ENCODE measurements at places on chromosomes 12 and 14. TPM values are rescaled to one million over a fixed set of nuclear protein-coding genes. Genes with fewer than 3 reads are reported as not detected.

The SRRM4 gene
- not detected for total RNA-seq

DNA sequence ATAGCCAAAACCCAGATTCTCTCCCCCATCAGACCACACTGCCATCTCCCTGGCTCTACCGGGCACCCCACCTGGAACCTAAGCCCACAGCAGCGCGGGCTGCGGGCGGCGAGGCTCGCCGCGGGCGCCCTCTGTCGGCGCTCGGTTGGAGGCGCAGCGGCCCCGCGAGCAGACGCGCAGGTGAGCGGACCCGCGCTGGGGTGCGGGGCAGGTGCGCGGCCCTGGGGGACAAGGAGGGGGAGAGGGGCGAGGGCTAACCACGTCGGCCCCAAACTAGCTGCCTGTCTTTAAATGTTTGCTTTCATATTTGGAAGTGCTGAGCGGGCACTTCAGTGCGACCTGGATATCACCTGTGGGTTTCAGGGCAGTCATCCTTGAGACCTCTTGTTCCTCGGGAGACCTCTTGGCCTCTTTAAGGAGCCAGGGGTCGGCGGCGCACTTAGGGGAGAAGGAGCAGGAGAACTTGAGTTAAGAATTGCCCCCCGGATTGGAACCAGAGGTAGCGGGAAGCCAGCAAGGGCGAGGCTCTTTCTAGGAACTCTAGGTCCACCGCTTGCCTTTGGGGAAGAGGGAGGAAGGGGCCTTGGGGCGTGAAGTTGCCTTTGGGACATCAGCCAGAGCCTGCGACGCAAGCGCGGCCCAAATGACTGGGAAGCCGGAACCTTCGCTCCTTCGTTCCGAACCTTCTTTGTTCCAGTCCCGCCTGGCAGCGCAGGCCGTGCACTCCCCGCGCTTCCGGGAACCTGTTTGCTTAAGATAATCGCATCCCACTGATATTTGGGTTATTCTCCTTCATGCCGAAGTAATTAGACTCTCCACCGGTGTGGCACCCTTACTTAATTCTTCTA, 78.7 kb downstream of the NEDD1 start:
- H3K27ac ChIP-seq, result no peak overlapping the region
- H3K4me1 ChIP-seq, result peaks cover 12% of the 10 kb centered on the region
- peak; percentile 83 for DNase-seq
- H3K27me3 ChIP-seq, result peaks cover 29% of the 10 kb centered on the region

The TAS2R7 gene
- total RNA-seq, result not detected

- H3K27ac ChIP-seq, result no peak overlapping the region
- DNase-seq, result peak; percentile 80
- H3K4me1 ChIP-seq, result peaks cover 31% of the 10 kb centered on the region
- no peaks in the 10 kb centered on the region for H3K27me3 ChIP-seq
Measured at GRCh38 chr12:113424915-113425823, 3.0 kb downstream of the SDSL start.

The ABCC9 gene
- 21.8 TPM for total RNA-seq

- H3K27me3 ChIP-seq, result no peaks in the 10 kb centered on the region
- H3K27ac ChIP-seq, result no peak overlapping the region
- peaks cover 21% of the 10 kb centered on the region for H3K36me3 ChIP-seq
- H3K4me1 ChIP-seq, result peaks cover 41% of the 10 kb centered on the region
Measured at GRCh38 chr12:30691122-30691879, 4.4 kb downstream of the IPO8 start.

The NANOG gene
- 0.37 TPM for total RNA-seq

DNA sequence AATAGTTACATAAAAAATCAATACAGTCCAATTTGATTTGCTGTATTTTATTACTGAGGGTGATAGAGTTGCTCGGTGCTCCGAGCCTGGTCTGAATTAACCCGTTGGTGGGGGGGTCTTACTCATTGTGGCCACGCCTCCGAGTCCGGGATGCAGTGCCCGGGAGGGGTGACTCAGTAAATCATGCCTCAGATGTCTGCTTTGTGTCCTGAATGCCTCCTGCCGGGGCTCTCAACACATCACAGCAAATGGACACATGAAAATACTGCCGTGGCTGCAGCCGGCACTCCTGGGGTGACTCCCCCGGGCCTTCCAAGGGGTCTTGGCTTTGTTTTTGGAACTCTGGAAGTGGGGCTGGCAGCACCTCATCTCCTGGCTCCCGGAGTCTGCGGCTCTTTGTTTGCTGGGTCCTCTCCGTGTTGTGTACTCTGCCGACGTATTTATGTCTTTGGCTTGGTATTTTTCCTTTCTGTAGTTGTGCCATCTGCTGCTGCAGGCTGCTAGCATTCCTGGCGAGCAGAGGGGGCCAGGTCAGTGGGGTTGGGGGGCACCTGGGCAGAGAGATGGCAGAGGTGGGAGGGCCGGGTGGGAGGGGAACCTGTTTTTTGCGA, 129.0 kb downstream of the AACS start:
- H3K27ac ChIP-seq, result no peak overlapping the region
- DNase-seq, result no peak
- peaks cover 59% of the 10 kb centered on the region for H3K27me3 ChIP-seq

DNA sequence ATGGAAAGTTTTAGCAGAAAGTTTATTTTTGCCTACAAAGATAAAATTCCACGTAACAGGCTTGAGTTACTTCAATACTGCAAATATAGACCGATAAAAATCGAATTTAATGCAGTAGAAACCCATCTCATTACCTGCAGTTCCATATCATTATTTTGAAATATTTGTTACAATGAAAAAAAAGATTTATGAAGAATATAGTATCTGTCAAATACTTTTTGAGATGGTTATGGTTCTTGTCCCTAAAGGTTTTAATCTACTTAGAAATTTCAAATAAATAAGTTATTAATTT, 273.5 kb downstream of the ADAMTS20 start:
- no peak overlapping the region for H3K27ac ChIP-seq
- H3K4me3 ChIP-seq, result no peak overlapping the region
- H3K36me3 ChIP-seq, result no peaks in the 10 kb centered on the region
- peaks cover 8% of the 10 kb centered on the region for H3K4me1 ChIP-seq

GRCh38 chr12:93569301-93569655, 3.2 kb upstream of the SOCS2 start:
- peak overlapping the region; percentile 88 for H3K27ac ChIP-seq
- H3K36me3 ChIP-seq, result no peaks in the 10 kb centered on the region
- H3K27me3 ChIP-seq, result peaks cover 57% of the 10 kb centered on the region
- peak overlapping the region; percentile 96 for H3K4me3 ChIP-seq
- no peak for DNase-seq
- peaks cover 35% of the 10 kb centered on the region for H3K4me1 ChIP-seq

GRCh38 chr12:131239384-131240094, 285.8 kb downstream of the ADGRD1 start:
- H3K36me3 ChIP-seq, result no peaks in the 10 kb centered on the region
- no peak overlapping the region for H3K4me3 ChIP-seq
- no peaks in the 10 kb centered on the region for H3K4me1 ChIP-seq
- no peak overlapping the region for H3K27ac ChIP-seq
- DNase-seq, result no peak

GRCh38 chr14:95185767-95186392, 28.6 kb upstream of the DICER1 start:
- H3K36me3 ChIP-seq, result peaks cover 6% of the 10 kb centered on the region
- DNase-seq, result no peak
- H3K27me3 ChIP-seq, result no peaks in the 10 kb centered on the region
- peak overlapping the region; percentile 92 for H3K27ac ChIP-seq
- H3K4me1 ChIP-seq, result peaks cover 61% of the 10 kb centered on the region

DNA sequence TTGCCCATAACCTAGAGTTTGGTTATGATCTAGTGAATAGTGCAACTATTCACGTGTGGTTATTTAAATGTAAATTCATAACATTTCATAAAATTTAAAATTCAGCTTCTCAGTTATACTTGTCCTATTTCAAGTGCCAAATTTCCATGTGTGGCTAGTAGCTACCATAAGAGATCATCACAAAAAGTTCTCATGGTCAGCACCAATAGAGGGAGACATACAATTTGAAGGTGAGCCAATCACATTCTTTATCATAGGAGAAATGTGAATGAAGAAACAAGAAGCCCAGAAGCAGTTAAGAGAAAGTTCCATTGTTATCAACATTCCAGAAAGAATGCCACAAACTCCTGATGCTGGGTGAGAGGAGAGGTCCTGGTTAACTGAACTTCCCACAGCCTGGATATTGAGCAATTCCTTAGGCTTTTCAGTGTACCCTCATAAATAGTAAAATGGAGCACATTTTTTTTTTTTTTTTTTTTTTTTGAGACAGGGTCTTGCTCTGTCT, 892.9 kb upstream of the USP15 start:
- no peak for DNase-seq
- no peaks in the 10 kb centered on the region for H3K27me3 ChIP-seq
- no peaks in the 10 kb centered on the region for H3K36me3 ChIP-seq
- no peak overlapping the region for H3K27ac ChIP-seq
- no peak overlapping the region for H3K4me3 ChIP-seq

DNA sequence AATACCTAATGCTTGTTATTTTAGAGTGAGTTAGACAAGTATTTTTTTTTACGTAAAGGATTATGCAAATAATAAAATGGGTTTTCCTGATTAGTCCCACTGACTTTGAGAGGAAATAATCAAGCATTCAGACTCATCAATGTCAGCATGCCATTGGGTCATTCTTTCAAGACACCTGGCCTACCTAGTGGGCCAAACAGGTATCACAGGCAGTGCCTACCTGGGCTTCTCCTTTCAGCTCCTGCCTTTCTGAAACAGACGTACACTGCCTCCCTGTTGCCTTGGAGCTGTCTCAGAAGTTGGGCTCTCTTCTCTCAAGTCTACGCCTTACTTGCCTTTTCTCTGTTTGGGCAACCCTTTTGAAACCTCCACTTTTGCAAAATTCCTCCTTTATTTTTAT, 545.6 kb downstream of the SNAPC1 start:
- DNase-seq, result no peak
- no peaks in the 10 kb centered on the region for H3K4me1 ChIP-seq
- H3K36me3 ChIP-seq, result no peaks in the 10 kb centered on the region

GRCh38 chr14:102911991-102912761, 10.3 kb upstream of the AMN start:
- H3K27me3 ChIP-seq, result no peaks in the 10 kb centered on the region
- H3K27ac ChIP-seq, result no peak overlapping the region
- H3K36me3 ChIP-seq, result peaks cover 65% of the 10 kb centered on the region

- H3K27me3 ChIP-seq, result no peaks in the 10 kb centered on the region
- H3K4me1 ChIP-seq, result peaks cover 12% of the 10 kb centered on the region
- no peaks in the 10 kb centered on the region for H3K36me3 ChIP-seq
- no peak overlapping the region for H3K4me3 ChIP-seq
Measured at GRCh38 chr12:116556964-116557698, 2.0 kb upstream of the MAP1LC3B2 start.

The OR4K15 gene
- total RNA-seq, result not detected

The MSRB3 gene
- total RNA-seq, result 11.1 TPM

DNA sequence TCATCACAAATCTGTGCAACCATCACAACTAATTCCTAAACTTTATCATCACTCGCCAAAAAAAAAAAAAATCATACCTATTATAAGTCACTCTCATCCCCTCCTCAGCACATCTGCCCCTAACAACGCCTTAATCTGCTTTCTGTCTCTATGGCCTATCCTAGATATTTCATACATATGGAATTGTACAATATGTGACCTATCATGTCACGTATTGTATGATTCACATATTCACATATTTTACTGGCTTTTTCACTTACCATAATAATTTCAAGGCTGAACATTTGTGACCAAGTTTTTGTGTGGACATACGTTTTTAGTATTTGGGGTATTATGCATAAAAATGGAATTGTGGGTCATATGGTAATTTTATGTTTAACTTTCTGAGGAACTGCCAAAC, 400.7 kb downstream of the DAD1 start:
- DNase-seq, result no peak
- H3K27ac ChIP-seq, result no peak overlapping the region
- H3K4me1 ChIP-seq, result no peaks in the 10 kb centered on the region
- H3K36me3 ChIP-seq, result no peaks in the 10 kb centered on the region
- no peak overlapping the region for H3K4me3 ChIP-seq

- peaks cover 42% of the 10 kb centered on the region for H3K4me1 ChIP-seq
- H3K27me3 ChIP-seq, result no peaks in the 10 kb centered on the region
- H3K36me3 ChIP-seq, result peaks cover 42% of the 10 kb centered on the region
- no peak overlapping the region for H3K4me3 ChIP-seq
Measured at GRCh38 chr12:12819752-12820311, 6.7 kb downstream of the DDX47 start.

Data from spleen (tissue), 13 donors.